ENCODE measurements at places on chromosomes 4 and X.

DNA sequence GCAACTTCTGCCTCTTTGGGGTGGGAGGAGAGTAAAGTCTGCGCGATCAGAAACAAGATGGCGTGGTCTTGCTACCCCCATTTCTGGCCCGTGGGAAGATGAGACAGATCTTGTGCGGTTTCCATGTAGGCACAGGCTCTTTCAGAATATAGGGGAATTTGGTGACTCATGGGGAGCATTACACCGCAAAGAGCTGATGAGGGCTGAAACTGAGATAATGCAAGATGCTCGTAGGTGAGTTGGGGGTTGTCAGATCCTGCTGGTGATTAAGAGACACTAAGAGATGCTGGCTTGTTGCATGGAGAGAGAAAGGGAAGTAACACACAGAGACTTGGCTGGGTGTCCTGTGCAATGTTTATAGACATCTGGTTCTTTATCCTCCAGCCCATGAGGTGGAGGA lies 1.5 kb downstream of the EVC start:
- H3K4me3 ChIP-seq: no peak overlapping the region
- no peaks in the 10 kb centered on the region for H3K36me3 ChIP-seq

DNA sequence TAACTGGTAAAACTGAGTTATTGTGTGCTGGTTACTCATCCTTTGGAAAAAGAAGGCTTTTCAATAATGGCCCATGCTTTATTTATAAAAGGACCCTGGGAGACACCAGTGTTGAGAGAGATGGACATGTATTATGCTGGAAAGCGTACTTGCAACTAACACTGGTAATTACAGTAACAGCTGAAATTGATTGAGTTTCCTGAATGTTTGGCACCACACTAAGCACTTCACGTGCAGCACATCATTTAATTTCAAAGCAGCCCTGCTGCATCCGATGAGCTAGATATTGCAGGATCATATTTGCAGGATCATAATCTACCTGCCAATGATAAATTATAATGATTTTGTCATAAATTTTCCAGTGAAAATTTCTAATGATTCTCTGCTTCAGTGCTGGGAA lies 81.5 kb downstream of the QRFPR start:
- DNase-seq: no peak
- no peaks in the 10 kb centered on the region for H3K36me3 ChIP-seq
- no peak overlapping the region for H3K4me3 ChIP-seq
- no peak overlapping the region for H3K27ac ChIP-seq
- no peaks in the 10 kb centered on the region for H3K4me1 ChIP-seq

GRCh38 chrX:47245156-47245555 lies 12.3 kb downstream of the USP11 start:
- no peaks in the 10 kb centered on the region for H3K27me3 ChIP-seq
- no peak for DNase-seq
- H3K36me3 ChIP-seq: peaks cover 53% of the 10 kb centered on the region
- no peaks in the 10 kb centered on the region for H3K4me1 ChIP-seq
- H3K27ac ChIP-seq: no peak overlapping the region

GRCh38 chrX:150763810-150764209 lies 70.6 kb downstream of the MTMR1 start:
- no peaks in the 10 kb centered on the region for H3K4me1 ChIP-seq
- H3K27me3 ChIP-seq: no peaks in the 10 kb centered on the region
- H3K4me3 ChIP-seq: no peak overlapping the region
- peaks cover 12% of the 10 kb centered on the region for H3K36me3 ChIP-seq
- DNase-seq: no peak

DNA sequence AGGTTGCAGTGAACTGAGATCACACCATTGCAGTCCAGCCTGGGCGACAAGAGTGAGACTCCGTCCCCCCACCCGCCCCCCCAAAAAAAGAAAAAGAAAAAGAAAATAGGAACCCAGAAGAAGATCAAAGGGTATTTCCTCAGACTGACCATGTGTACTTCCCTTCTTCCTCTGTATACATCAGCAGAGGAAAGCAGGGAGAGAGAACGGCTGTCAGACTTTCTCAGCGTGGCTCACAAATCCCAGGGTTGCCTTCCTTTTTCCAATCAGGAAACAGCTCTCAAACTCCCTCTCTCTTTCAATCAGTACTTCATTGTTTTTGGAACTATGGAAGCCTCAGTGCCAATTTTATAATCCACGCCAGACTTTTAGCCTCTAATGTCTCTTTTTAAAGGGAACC lies 59.1 kb downstream of the CHRNA9 start:
- H3K27ac ChIP-seq: no peak overlapping the region
- H3K4me1 ChIP-seq: no peaks in the 10 kb centered on the region
- no peaks in the 10 kb centered on the region for H3K36me3 ChIP-seq
- H3K4me3 ChIP-seq: no peak overlapping the region

All from natural killer cell (primary cell).